ENCODE measurements at places on chromosomes 1 and 21.

DNA sequence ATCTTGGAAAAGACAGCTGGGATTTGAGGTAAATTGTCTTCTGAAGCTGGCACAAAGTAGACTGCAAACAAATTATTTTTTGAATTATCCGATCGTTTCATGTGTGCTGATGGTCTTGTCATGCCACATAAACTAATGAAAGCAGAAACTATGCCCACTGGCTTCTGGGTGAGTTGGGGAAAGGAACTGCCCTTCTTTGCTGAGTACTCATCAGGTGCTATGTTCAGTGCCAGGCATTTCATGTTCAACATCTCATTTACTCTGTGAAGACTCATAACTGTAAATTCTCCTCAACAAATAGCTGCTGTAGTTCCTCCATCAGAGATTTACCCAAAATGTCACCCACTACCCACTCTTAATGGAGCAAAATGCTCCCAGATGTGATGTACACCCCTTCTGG is 1.2 kb downstream of the TRIT1 start:
- DNase-seq: no peak

DNA sequence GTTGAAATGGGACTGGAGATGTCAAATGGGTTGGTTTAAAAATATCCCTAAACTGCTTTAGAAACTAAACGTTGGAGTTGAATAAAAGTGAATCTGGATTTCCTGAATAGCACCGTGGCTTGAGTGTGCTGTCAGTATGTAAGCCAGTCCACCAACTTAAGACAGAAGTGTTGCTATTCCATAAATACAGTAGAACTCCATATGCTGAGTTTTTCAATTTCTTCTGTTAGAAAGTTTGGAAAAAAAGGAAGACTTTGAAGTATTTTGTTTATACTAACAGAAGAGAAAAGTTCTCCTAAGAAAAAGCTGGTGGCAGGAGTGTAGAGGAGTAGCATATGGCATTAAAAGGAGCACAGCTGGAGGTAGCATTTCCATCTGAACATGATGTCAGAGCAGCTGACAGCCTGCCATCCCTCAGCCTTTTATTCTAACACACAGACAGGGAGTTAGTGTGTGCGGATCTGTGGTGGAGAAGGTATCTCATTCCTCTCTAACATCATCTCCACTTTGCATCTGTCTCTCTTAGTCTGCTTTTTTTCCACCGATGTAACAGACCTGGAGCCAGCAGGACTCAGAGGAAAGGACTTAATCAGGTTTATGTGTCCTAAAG is at the start of gene ZBTB18:
Gene ZBTB18 (plus strand): TSS at position 449 of the 610 bp plus-strand sequence. CDS start 149 bp downstream, at position 598.
- no peak for DNase-seq

- DNase-seq: no peak
Measured at GRCh38 chr21:34270411-34270810, 93.4 kb upstream of the KCNE2 start.

GRCh38 chr1:62964141-62964540 is 180.2 kb downstream of the ATG4C start:
- no peak for DNase-seq

GRCh38 chr1:61170328-61171238 is 88.2 kb downstream of the NFIA start:
- DNase-seq: peak; percentile 16

DNA sequence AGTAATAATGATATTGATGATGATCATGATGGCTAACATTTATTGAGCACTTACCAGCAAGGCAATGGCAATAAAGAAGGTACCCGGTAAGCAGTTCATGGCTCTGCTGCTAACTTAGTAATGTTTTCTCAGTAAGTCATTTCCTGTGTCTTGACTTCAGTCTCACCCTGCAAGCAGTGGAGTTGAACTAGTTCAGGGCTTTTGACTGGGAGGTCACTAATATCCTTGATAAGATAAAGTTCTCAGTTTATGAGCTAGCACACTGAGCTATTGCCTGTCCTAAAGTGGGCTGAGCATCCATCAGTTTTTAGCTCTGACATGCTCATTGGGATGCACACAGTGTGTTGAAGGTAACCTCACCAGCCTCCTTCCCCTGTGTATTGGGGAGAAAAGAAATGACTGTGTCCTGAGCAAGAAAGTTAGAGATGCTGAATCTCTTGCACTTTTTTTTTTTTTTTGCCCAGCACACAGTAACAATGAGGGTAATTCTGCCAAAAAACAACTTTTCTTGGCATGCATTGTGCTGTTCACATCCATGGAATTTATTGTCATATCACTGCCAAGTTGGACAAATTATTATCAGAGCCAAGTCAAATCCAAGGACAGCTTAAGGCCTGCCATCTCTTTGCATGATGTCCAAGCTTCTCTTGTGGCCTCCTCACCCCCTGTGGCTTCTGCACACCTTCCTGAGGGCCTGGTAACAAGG is 55.5 kb upstream of the GADD45A start:
- DNase-seq: no peak

- DNase-seq: no peak
Measured at GRCh38 chr1:55252942-55253589, 37.9 kb upstream of the USP24 start.

DNA sequence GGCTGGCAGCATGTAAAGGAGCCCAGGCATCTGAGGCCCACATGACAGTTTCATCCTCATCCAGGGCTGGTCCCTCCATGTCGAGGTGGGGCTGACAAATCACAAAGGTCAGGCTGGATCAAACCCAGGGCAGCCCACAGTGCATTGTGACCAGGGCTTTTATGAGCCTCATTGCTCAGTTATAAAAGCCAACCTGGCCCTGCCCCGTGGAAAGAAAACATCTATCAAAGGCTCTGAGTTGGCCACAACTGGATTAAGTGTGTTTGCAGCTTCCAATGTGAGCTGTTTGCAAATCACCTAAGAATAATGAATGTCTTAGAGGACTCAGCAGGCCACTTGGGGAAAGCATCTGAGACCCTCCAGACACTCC is 45.4 kb downstream of the GRHL3 start:
- no peak for DNase-seq

- no peak for DNase-seq
Measured at GRCh38 chr1:180773210-180773865, 139.4 kb upstream of the KIAA1614 start.

DNA sequence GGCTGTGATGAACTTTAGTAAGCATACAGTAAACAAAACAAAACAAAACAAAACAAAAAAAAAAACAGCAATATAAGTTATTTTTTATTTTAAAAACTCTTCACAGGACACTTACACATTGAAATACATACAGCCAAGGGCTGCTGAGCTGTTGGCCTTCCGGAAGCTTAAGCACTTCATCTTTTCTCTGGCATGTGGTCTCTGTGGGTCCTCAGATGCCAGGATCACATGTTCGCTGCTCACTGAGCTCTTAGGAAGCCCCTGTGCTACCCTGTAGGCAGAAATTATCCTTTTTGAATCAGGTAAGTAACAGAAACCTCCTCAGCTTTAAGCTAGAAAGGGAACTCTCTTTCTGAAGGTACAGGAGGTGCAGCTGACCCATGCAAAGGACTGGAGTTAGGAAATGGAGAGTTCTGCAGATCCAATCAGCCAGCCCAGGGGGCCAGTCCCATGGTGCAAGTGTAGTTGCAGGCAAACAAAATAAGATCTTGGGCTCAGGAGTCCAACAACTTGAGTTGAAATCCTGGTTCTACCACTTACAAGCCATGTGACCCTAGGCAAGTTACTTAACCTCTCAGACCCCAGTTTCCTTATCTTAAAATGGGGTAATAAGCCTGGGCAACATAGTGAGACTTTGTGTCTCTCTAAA is 22.4 kb upstream of the MED18 start:
- DNase-seq: no peak

DNA sequence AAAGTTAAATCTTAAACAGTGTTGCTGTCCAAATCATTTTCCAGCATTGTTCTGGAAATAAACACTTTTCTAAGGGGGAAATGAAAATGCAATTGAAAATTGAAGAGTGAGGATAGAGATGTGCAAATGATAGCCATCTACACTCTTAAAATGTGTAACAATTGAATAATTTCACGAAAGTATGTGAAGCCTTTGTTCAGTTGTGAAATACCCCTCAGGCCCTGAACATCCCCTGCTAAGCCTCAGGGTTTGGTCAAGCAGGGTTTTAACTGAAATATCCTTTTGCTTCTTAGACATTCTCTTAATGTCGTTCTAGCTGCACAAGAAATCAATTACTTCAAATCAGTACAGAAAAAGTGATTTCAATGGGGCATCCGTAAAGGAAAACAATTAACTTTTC is 65.9 kb upstream of the DYNLT5 start:
- DNase-seq: no peak

DNA sequence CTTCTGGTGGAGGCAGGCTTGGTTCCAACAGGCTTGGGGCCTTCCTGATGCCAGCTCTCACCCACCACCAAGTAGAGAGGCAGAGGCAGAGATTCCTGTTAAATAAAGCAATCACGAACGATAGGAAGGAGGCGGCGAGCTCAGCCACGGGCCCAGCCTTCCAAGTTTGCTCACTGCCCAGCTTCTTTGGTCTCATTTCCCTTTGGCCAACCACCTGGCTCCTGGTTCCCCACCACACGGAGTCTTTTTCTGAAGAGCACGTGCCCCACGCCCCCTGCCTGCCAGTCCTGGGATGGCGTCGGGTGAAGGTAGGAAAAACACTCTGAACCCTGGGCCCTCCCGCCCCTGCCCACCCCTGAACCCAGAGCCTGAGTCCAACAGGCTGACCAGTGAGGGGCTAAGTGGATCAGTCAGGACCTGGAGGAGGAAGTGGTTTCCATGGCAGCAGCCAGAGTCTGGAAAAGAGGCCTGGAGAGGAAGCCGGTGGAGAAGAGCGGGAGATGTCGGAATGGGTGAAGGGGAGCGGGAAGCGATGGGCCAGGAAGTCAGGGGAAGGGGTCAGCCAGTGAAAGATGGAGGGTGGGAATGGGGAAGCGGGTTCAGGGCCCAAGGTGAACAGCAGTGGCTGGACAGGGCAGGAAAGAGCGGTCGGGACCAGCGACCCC is 158.2 kb upstream of the KLHDC7A start:
- no peak for DNase-seq

DNA sequence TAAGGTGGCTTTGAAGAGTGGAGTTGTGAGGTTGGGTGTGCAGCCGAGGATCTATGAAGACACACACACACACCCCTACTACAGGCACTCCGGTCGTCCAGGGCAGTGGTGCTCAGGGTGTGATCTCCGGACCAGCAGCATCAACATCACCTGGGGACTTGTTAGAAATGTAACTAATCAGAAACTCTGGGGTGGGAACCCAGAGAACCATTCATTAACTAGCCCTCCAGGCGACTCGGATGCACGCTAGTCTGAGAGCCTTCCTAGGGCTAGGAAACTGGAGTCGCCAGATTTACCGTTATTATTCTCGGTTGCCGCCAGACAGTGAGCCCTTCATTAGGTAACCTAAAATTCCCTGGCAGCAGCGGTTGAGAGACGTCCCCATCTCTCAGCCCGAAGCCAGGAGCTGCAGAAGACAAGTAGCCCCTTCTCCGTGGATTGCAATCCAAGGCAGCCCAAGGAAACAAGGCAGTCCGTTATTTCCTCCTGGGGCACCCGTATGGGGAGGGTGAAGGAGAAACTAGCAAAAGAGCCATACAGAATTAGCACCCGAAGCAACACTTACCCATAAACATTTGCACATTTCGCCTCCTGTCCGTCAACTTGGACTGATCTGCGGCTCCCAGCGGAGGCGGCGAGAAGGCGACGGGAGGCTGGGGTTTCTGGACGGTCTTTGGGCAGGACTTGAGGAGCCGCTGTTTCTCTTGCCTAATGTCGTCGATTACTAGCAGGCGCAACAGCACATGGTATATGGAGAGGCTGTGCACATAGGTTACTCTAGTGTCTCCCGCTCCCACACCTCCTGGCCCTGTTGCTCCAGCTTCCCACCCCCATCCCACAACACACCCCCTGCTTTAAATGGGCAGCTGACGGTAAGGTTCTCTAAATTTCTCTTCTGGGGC is 2.9 kb upstream of the CCN1 start:
- DNase-seq: peak; percentile 48

GRCh38 chr1:47855230-47855629 is 142.0 kb downstream of the TRABD2B start:
- no peak for DNase-seq

GRCh38 chr1:66598670-66599069 is 64.7 kb downstream of the SGIP1 start:
- DNase-seq: no peak

GRCh38 chr21:33767236-33767635 is 124.9 kb downstream of the ITSN1 start:
- DNase-seq: no peak

- no peak for DNase-seq
Measured at GRCh38 chr1:90198616-90199332, 203.9 kb downstream of the ZNF326 start.

GRCh38 chr1:176450526-176450925 is 12.4 kb upstream of the PAPPA2 start:
- DNase-seq: peak; percentile 30

DNA sequence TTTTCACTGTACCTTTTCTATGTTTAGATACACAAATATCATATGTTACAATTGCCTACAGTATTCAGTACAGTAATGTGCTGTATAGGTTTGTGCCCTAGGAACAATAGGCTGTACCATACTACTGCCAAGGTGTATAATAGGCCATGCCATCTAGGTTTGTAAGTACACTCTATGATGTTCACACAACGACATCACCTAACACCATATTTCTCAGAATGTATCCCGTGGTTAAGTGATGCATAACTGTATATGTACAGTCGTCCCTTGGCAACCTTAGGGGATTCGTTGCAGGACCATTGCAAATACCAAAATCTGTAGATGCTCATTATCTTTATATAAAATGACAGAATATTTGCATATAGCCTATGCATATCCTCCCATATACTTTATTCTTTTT is 5.8 kb upstream of the SSR2 start:
- DNase-seq: no peak

- no peak for DNase-seq
Measured at GRCh38 chr1:40439247-40439646, 11.0 kb upstream of the ZFP69B start.

DNA sequence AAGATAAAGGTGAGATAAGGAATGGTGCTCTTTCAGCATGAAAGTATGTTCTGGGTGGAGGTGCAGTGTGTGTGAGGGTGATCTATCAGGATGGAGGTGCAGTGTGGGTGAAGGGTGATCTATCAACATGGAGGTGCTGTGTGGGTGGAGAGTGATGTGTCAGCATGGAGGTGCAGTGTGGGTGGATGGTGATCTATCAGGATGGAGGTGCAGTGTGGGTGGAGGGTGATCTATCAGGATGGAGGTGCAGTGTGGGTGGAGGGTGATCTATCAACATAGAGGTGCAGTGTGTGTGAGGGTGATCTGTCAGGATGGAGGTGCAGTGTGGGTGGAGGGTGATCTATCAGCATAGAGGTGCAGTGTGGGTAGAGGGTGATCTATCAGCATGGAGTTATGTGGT is 12.3 kb upstream of the MAP10 start:
- no peak for DNase-seq

DNA sequence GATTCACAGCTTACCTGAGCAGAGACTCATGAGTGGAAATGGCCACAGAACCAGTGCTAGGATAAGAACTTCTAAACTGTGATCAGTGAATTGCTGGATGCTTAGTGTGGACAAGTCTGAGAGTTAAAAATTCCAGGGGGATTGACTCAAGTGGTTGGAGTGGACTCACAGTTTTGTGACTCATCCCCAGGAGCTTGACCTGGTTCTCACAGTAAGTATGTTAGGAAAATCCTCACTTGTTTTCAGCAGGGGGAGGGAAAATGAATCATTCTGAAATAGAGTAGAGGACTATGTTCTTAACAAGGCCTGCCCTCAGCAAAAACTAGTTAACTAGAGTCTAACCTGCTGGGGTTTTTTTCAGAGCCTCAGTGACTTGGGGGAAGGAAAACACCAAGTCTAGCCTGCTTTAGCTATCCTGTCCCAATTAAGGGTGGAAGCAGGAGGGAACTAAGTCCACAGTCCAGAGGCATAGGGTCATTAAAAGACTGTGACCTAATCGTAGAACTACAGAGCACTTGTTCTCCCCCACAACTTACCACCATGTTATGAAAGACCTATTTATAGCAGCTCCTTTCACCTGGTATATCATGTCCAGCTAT is 6.1 kb upstream of the CDC73 start:
- peak; percentile 16 for DNase-seq
